Renal cortical epithelial cell (primary cell): ENCODE measurements at places on chromosomes 13 and 19.

- no peak for DNase-seq
Measured at GRCh38 chr13:42355092-42355485, 83.1 kb downstream of the AKAP11 start.

GRCh38 chr19:32233885-32234284 lies 111.5 kb upstream of the ZNF507 start:
- no peak for DNase-seq

DNA sequence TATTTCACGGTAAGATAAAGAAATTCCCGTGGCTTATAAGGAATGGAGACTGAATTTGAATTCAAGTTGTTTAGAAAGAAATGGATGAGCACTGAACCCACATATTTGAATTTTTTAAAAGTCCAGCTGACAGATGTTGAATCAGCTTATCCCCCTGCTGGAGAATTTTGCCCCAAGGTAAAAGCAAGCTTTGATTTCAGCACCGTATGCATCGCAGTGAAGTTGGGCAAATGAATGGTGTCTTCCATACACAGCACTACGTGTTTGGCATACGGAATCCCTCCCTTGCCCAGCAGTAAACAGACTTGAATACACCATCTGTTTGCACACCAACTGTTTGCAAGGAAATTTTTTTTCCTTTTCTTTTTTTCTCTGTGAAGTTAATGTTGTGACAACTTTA lies 77.5 kb upstream of the PEG3 start:
- DNase-seq = no peak

GRCh38 chr19:39166571-39167391 lies 30.0 kb upstream of the NCCRP1 start:
- DNase-seq = no peak

- no peak for DNase-seq
Measured at GRCh38 chr13:107827840-107828549, 387.3 kb downstream of the LIG4 start.

- no peak for DNase-seq
Measured at GRCh38 chr13:43472339-43472738, 314.4 kb downstream of the ENOX1 start.

DNA sequence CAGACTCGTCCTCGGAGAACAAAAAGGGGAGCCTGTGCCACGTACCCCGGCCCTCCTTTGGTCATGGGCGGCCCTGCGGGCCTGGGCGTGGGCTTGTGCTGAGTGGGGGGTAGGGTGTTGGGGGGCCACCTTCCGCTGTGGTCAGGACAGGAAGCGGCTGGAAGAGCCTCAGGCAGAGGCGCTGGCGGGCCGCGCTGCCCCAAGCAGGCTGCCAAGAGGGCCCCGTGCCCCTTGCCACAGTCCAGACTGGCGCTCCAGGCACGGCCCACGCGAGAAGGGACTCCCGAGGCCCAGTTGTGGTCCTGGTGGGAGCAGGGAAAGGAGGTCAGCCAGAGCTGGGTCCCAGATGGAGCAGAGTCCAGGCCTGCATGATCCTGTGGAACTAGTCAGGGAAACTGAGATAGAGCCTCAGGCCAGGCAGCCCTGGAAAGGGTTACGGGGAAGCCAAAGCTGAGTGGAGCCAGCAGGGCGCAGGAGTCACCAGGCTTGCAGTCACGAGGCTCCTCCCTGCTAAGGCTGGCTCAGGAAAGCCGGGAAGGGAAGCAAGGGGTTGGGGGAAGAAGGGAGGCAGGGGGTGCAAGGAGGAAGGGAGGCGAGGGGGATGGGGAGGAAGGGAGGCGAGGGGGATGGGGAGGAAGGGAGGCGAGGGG lies 135.0 kb downstream of the CRYL1 start:
- no peak for DNase-seq

DNA sequence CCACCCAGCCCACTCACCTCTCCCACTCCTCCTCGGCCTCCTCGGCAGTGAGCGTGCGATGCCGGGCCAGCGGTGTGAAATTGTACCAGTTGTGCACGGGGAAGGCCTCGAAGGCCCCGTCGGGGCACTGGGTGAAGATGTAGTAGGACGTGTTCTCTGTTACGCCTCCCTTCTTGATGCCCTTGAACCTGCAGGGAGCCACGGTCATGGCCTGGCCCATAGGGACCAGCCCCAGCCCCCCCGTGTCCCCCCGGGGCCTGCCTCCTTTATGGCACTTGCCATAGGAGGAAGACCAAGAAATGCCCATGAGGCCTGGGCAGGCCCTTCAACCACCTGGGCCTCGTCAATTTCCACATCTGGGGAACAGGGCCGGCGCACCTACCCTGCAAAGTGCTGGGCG lies 5.6 kb downstream of the GTF2F1 start:
- no peak for DNase-seq

DNA sequence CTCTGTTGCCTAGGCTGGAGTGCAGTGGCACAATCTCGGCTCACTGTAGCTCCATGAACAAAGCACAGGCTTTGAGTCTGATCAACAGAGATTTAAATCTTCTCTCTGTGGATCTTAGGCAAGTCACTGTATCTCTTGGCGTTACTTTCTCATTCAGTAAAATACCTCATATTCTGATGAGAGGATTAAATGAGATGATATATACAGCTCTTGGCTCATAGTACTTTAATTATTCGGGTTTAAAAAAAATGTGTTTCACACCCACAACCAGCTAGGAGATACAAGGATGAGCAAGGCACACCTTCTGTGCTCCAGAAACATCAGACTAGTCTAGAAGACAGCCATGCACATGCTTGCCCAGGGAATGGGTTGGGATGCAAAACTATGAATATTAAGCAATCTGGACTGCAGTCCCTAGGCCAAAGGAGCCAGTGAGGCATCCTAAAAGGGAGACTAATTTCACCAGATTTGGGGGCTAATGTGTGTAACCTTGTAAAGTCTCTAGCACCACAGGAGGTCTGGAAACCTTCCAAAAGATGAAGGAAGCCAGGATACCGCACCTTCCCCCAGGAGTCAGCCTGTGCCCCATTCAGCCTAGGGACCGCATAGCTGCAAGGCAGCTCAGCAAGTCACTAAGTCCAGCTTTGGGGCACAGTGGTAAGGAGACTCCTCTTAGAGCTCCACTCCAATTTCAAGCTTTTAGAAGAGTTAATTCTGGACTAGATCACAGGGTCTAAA lies 2.5 kb downstream of the VPS36 start:
- DNase-seq = no peak
